ENCODE measurements at places on chromosomes 7 and 10.
A peak's percentile ranks its signal among the peaks of the same experiment; 100 is the strongest.

DNA sequence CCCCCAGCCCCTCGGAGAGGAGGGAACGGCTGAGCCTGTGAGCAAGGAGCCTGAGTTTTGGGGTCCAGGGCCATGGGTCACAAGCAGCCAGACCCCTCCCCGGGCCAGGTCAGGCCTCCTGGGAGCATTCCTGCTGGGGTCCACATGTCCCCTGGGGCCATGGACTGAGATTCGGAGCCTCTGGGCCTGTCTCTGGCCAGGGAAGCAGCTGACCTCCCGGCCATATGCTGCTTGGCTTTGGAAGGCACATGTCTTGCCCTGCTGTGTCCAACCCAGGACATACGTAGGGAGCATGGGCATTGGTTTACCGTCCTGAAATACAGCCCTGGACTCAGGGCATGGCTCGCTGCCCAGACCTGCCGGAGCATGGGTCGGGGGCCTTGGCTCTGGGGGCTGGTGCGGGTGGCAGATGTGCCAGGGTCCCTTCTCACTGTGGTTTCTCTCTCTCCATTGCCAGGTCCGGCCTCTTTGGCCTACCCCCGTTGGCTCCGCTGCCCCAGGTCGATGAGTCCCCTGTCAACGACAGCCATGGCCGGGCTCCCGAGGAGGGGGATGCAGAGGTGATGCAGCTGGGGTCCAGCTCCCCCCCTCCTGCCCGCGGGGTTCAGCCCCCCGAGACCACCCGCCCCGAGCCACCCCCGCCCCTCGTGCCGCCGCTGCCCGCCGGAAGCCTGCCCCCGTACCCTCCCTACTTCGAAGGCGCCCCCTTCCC is 7.3 kb downstream of the PWWP2B start:
- DNase-seq: no peak

GRCh38 chr7:36265680-36266079 is 112.6 kb downstream of the EEPD1 start:
- DNase-seq: no peak

DNA sequence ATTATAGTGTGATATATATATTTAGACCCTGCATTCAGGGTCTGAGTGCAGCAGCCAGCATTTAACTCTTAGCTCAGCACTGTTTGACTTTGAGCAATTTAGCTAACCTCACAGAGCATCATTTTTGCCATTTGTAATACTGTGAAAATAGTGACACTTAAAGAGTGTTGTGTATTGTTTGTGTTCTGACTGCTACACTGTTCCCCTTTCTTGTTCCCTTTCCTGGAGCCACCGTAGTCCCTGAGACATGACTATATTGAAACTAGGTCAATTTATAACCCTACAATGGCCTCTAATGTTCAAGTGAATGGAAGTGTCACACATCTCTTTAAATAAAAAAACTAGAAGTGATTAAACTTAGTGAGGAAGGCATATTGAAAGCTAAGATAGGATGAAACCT is 20.3 kb upstream of the CD36 start:
- DNase-seq: peak; percentile 25

GRCh38 chr7:123437447-123437995 is 96.9 kb downstream of the IQUB start:
- no peak for DNase-seq

DNA sequence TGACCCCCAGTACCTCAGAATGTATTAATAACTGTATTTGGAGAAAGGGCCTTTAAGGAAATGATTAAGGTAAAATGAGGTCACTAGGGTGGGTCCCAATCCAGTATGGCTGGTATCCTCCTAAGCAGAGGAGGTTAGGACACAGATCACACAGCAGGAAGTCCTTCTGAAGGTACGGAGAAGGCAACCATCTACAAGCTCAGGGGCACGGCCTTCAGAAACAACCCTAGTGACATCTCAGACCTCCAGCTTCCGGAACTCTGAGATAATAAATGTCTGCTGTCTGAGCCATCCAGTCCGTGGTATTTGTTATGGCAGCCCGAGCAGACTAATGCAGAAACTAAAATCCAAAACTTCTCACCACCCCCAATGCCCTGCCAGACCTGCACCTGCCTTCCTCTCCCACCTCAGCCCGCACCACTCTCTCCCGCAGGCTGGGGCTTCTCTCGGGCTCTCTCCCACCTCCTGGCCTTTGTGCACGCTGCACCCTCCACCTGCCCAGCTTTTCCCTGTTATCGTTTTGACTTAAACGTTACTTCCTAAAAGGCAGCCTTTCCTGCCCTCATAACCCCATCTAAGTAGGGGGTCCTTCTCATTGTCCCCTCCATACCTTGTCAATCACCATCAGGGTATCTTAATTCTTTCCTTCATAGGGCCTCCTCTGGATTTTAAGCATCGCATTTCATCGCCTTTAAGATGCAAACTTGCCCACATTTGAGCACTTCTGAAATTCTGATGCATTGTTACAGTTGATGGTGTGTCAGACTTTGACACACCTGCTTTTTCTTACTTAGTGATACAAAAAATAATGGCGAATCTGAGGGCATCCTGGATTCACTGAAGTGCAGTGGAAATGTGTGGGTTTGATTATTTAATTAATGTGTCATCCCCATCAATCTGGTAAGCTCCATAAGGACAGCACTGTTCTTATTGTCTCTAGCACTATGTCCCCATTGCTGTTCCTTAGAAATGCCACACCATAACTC is 32.2 kb upstream of the AQP1 start:
- DNase-seq: no peak

- no peak for DNase-seq
Measured at GRCh38 chr10:114806562-114807391, 14.8 kb upstream of the FHIP2A start.

- no peak for DNase-seq
Measured at GRCh38 chr7:134029743-134030142, 97.4 kb upstream of the LRGUK start.

DNA sequence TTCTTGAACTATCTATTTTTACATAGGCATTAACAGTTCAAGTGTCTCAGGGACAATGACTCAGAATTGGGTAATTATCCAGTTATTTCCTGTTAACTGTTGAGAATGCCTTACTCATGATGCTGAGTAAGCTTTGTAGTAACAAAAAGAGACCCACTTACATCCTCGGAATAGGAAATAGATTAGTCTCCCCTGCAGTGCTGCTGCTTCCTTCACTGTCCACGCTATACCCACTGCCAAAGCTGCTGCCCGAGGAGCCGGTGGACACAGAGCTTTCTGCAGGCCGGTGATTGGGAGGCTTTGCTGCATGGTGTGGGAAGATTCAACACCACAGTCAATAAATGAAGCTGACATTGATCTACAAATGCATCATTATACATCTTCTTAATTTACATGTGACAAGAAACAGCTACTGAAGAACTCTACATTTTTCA is 357.1 kb downstream of the PCLO start:
- DNase-seq: peak; percentile 54

- no peak for DNase-seq
Measured at GRCh38 chr10:112732277-112732921, 217.6 kb upstream of the TCF7L2 start.

DNA sequence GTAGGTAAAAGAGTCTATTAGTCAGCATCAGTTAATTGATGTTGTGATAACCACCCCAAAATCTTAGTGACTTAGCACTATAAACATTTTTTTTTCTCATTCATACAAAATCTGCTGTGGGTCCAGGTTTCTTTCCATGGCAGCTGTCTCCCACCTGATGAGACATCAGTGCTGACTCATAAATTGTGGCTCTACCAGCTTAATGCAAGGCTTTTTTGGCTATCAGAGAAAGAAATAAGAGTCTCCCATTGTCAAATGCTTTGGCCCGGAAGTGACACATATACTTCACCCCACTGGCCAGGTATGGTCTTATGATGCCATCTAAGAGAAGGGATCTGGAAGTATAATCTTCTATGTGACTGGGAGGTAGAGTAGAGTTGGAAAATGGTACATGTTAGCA is 14.5 kb downstream of the DNAJB9 start:
- no peak for DNase-seq

DNA sequence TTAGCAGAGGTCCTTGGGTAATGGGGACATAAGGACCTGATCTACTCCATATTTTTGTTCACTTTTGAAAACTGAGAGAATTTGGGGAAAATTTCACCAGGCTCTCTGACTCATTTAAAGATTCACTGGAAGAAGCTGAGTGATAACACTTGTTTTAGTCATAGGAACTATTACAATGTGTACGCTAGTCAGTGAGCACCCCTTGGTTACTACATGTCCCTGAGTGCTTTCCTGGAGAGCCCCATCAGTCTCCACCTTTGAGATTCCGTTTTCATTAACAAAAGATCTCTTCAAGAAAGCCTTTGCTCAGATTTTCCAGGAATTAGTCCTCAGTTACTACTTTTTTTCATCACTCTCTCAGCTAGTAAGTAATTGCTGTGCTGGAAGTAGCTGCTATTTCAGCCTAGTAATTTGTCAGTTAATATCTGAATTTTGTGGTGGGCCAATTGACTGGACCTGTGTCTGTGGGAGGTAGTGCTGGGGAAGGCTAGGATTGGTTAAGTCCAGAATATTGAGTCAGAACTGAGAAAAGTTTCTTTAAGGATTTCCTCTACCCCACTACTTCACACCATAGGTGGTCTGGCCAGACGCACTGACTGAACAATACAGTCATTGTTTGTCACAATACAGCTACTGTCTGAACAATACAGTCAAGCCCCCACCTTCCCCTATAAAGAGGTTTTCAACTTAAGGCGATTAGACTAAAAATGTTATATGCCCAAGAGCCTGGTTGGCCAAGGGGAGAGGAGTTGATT is 235.0 kb downstream of the CCDC7 start:
- DNase-seq: no peak

DNA sequence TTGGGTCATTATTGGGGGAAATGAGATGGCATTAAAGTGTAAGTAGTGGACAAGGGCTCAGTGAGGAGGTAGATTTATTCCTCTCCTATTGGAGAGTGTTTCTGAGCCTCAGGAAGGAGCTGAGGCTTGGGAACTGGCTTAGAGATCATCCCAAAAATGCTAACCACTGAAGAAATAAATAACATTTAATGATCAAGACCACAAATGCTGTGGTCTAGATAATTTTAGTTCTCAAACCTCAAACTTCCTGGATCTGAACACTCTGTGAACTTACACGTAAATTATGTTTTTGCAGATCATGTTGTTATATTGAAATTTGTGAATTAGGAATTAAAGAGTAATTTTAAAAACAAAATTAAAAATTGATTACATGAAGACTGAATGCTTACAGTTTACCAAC is 27.3 kb downstream of the MDFIC start:
- no peak for DNase-seq

DNA sequence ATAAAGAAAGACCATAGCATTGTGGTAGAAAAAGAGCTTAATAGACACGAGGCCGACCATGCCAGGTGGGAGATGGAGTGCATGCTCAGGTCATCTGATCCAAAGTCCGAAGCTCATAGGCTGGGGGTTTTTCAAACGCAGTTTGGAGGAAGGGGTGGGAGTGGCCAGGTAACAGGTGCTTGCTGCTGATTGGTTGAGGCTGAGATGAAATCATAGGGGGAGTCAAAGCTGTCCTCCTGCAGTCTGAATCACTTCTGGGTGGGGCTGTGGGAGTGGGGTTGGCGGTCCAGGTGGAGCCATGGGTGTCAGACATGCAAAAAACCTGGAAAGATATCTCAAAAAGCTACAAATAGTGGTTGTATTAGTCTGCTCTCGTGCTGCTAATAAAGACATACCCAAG is 2.8 kb upstream of the ERCC6 start:
- DNase-seq: no peak

DNA sequence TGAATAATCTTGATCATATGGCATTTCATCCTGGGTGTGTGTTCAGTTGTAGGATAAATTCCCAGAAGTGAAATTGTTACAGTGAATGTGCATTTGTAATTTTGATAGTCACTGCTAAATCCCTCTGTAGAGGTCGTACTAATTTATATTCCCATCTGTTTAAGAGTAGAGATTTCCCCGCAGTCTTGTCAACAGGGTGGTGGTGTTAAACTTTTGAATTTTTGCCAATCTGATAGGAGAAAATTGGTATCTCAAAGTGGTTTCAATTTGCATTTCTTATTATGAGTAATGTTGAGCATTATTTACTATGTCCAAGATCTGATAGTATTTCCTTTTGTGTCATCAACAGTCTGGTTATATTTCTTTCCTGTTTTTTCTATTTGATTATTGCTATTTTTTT is 101.7 kb downstream of the AUTS2 start:
- no peak for DNase-seq

DNA sequence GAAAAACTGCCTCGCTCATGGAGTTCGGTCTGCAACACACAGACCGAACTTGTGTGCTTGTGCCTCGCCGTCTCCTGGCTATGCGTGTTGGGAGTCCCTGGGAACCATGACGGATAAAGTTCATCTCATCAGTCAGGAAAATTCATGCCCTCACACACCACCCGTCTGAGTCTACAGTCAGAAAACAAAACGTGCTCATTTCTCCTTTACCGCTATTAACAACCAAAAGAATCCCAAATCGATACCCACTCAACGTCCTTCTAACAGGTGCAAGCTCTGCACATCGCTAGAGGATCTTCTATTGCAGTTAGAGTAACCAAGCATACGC is 13.6 kb downstream of the CNPY1 start:
- no peak for DNase-seq

- peak; percentile 73 for DNase-seq
Measured at GRCh38 chr10:69124563-69125268, 738 bp downstream of the VPS26A start.

GRCh38 chr10:132684164-132684891 is 101.6 kb downstream of the NKX6-2 start:
- DNase-seq: peak; percentile 49

- no peak for DNase-seq
Measured at GRCh38 chr7:37048674-37049073, 324.4 kb upstream of the AOAH start.

- peak; percentile 31 for DNase-seq
Measured at GRCh38 chr7:91847876-91848588, 32.5 kb downstream of the MTERF1 start.

GRCh38 chr7:88167223-88167622 is 52.6 kb downstream of the SRI start:
- DNase-seq: no peak

DNA sequence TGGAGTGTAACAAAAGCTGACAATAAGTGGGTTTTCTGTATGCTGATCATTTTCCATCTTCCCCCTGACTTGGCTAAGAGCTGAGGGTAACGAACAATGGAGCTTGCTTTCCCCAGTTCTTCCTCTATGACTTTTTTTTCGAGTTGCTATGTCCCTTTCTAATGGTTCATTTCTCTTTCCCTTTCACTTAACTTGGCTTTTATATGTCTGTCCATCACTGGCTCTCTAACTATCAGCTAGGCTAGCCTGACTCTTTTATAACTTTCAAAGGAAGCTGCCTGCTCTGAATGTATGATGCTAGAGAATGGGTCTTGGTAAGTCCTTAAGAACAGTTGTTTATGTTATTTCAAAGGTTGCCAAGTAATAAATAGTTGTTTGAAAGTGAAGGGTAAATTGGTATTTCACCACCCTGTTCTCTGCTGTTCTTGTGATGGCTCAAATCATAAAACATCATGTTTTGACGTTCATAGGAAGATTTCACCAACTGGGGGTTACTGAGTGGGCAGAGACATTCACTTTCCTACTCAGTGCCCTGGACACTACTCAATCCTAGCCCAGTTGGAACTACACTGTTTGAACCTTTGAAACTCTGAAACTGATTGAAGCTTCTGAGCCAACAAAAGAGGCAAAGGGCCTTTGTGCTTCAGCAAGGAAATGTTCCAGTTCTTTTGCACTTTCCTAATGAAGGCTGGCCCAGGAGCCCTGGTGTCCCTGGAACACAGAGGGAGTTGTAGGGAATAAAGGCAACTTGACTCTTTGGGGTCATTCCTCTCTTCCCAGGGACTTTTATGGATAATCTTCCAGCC is 85.4 kb upstream of the PHYHIPL start:
- no peak for DNase-seq

Data from Kasumi-1 (cell line).